ENCODE measurements at places on chromosomes 2 and 18. TPM values are rescaled to one million over a fixed set of nuclear protein-coding genes. Genes with fewer than 3 reads are reported as not detected.
A peak's percentile ranks its signal among the peaks of the same experiment; 100 is the strongest.

DNA sequence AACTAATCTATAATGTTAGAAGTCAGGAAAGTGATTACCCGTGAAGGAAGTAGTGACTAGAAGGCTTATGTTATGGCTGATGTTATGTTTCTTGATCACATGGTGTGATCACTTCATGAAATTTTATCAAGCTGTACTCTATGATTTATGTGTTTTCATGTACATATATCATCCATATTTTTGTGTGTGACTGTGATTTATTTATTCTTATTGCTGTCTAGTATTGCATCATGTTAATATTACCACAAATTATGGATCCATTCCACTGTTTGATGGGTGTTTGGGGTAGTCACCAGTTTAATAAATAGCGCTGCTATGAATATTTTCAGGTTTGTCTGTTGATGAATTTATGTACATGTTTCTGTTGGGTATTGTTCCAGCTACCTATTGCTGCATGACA lies 59.4 kb downstream of the SH2D6 start:
- DNase-seq, result no peak

DNA sequence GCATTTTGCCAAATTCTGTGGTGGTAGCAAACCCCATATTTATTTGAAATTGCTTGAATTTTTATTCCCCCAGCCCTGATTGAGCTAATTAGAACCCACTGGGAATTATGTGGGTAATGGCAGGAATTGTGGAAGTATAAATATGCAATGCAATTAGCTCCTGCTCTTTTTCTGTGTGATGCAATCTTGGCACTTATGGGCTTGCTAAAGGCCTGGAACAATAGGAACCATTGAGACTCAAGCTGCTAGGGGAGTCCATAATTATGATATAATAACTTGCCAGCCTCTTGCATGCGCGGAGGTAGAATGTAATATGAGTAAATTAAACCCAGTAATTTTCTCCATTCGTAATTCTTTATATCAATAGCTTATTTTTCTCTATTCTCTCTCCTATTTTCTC lies 267.6 kb upstream of the THSD7B start:
- no peak for DNase-seq

The TUBA4B gene
- total RNA-seq, result not detected

DNA sequence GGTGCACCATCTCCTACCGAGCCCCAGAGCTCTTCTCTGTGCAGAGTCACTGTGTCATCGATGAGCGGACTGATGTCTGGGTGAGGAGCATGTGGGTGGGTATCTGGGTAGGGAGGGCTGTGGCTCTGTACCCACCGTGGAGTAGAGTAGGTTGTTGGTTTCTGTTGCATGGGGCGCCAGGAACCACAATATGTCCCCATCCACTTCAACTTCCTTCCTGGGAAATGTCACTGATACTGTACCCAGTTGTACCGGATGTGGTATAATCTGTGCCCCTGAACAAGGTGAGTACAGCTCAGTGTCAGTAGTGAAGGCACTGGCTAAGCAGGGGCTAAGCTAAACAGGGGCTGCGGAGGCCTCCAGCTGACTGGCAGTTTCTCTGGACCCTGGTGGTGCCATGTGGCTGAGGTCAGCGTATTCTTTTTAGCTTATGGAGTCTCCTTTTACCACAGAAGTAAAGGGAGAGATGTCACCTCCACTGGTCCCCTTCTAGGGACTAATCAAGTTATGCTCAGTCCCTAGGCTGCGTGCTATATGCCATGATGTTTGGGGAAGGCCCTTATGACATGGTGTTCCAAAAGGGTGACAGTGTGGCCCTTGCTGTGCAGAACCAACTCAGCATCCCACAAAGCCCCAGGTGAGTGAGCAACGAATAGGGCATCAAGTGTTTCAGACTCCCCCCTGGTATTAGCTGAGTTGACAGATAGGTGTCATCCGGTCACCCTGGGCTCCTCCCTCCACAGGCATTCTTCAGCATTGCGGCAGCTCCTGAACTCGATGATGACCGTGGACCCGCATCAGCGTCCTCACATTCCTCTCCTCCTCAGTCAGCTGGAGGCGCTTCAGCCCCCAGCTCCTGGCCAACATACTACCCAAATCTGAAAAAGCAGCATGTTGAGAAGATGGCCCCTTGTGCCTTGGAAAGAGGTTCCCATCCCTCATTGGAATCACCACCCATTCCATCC lies 2.7 kb downstream of the STK16 start:
- peak; percentile 84 for DNase-seq

DNA sequence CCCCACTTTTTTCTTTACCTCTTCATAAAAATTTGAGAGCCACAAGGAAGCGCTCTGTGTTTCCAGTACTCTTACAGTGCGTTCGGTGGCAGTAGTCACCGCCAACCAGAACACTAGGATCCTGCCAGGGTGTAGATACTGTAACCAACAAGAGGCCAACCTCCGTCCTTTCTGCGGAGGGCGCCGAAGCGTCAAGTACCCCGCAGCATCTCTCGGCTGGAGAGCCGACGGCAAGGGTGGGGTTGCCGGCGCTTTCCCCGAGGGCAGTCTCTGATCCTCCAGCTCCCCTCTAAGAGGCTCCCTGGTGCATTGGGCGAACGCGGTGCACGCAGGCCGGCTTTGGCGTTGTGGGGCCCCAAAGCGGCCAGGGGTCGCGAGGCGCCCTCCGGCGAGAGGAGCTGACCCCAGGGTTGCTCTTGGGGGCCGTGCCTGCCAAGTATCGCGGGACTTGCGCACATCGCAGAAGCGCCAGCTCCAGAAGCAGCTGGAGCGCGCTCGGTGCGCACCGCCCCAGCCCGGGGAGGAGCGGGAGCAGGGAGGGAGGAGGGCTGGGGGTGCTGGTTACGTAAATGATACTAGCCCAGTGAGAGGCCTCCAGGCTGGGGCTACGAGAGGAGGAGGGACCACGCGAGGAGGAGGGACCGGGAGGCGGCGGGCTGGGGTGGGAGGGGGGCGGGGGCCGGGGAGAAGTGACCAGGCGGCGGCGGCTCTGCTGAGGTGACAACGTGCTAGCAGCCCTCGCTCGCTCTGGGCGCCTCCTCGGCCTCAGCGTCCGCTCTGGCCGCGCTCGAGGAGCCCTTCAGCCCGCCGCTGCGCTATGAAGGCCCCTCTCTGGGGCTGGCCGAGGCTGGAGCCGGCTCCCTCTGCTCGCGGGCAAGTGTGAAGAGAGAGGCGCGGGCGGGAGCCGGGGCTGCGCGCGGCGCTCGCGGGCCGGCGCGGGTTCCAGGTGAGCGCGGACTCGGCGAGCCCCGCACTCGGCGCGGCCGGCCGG lies at the start of gene GALNT13:
GALNT13 (plus strand) TSS at position 692 of the 991 bp plus-strand sequence.
- DNase-seq, result no peak
